ENCODE measurements at places on chromosomes 4 and X.
A peak's percentile ranks its signal among the peaks of the same experiment; 100 is the strongest.

- peak; percentile 61 for DNase-seq
Measured at GRCh38 chr4:112145790-112146501, 692 bp downstream of the FAM241A start.

DNA sequence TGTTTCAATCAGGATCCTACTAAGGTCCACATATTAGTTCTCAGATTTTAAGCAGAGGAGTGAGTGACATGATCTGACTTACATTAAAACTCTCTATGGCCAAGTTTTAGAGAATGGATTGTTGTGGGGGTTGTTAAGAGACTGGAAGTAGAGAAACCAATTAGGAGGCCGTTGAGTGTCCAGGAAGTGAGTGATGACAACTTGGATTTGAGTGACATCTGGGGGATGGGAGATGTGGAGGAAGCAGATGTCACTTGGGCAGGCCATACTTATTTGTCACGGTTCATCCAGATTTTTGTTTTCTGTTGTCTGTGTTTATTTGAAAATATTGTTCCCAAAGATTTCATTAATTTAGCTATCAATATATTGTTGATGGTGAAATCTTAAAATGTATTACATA, 28.3 kb downstream of the ADD1 start:
- no peak for DNase-seq

DNA sequence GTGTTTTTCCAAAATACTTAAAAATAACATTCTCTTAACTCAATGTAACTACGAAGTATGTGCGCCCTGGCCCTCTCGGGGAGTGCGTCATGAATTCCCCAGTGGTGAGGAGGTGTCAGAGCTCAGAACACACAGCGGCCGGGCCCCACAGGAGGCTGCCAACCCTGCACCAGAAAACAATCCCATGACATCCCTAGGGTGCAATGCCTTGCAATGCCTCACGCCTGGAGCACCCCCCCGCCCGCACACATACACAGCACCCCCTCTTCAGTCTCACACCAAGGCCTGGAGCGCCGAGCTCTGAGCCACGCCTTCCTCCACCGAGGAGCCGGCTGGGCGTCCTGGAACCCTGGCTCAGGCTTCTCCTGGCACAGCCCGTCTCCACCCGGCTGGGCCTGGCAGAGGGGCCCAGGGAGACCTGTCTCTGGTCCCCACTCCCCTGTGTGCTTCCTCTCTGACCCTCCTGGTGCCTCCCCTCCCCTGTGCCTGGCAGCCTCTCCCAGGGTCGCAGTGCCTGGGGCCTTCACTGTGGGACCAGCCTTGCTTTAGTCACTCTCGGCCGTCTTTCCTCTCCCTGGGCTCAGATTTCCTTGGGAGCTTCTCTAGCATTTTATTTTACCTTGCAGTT, 108.2 kb upstream of the ADRA2C start:
- DNase-seq: no peak

- DNase-seq: no peak
Measured at GRCh38 chrX:132181364-132181763, 37.9 kb downstream of the RAP2C start.

DNA sequence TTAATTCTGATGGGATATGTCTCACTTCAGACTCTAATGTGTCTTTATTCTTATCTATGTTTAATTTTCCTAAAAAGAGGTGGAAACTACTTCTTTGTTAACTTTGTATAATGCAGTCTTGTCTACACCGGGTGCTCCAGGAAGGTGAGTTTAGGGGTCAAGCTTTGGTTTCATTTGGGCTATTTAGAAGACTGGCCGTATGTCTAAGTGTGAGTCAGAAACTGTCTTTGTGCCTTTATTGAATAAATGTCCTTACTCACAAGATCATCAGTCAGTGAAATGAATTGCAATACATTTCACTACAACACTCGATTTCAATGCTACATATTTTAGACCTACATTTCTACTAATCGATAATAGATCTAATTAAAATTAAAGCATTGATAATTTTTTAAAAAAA, 56.2 kb downstream of the PROM1 start:
- DNase-seq: no peak

- no peak for DNase-seq
Measured at GRCh38 chr4:40448875-40449274, 113.7 kb downstream of the CHRNA9 start.

- DNase-seq: no peak
Measured at GRCh38 chrX:153475271-153475670, 4.9 kb upstream of the HAUS7 start.

- no peak for DNase-seq
Measured at GRCh38 chrX:137198040-137198439, 164.2 kb upstream of the GPR101 start.

- DNase-seq: no peak
Measured at GRCh38 chr4:150039274-150040127, 38.7 kb upstream of the DCLK2 start.

DNA sequence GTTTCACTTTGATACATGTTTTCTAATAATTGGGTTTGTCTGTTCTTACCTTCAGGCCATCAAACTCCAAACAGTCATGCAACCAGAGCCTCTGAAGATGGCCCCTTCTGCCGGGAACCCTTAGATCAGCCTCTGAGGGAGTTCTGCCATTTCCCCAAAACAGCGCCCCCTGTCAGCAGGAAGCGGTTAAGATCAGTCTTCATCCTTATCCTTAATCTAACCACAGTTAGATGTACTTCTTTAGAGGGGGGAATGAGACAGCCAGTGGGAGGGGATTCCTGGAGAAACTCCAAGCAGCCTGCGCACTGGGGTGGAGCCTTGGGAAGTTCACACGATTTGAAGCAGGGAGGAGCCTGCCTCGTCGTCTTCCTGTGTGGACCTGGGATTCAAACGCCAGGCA, 185.4 kb downstream of the INPP4B start:
- DNase-seq: no peak

DNA sequence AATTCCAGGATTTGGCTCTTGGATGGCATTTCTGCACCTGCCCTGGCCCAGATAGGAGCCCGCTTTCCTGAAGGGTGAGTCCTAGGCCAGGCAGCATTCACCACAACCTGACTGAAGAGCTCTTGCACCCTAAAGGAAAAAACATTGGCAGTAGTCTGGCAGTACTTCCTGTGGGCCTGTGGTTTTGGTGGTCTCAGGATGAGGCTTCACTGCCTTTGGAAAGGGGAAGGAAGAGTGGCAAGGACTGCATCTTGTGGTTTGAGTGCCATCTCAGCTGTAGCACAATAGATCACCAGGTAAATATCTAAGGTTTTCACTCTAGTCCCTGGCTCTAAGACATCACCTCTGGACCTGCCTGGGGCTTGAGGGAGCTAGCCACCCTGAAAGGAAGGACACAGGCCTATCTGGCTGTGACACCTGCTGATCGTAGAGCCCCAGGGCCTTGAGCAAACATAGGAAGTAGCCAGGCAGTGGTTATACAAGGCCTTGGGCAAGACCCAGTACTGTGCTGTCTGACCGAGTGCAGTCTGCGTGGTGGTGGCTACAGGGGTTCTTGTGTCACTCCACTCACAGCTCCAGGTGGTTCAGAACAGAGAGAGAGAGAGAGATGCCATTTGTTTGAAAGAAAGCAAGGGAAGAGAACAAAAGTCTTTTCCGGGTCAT, 28.5 kb upstream of the PRRG1 start:
- DNase-seq: peak; percentile 27

GRCh38 chrX:71493111-71493613, 39.7 kb upstream of the OGT start:
- no peak for DNase-seq

DNA sequence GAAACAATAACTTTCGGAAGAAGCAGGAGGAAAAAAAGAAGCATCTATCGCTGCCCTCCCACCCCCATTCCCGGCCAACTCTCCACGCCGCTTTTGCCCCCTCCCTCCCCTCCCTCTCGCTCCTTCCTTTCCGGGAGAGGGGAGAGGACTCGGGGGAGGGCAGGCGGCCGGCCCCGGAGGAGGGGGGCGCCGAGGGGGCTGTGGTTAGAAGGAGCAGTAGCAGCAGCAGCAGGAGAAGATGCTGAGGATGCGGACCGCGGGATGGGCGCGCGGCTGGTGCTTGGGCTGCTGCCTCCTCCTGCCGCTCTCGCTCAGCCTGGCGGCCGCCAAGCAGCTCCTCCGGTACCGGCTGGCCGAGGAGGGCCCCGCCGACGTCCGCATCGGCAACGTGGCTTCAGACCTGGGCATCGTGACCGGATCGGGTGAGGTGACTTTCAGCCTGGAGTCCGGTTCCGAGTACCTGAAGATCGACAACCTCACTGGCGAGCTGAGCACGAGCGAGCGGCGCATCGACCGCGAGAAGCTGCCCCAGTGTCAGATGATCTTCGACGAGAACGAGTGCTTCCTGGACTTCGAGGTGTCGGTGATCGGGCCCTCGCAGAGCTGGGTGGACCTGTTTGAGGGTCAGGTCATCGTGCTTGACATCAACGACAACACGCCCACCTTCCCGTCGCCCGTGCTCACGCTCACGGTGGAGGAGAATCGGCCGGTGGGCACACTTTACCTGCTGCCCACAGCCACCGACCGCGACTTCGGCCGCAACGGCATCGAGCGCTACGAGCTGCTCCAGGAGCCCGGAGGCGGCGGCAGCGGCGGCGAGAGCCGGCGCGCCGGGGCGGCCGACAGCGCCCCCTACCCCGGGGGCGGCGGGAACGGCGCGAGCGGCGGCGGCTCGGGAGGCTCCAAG, 1.3 kb downstream of the PCDH7 start:
- no peak for DNase-seq

DNA sequence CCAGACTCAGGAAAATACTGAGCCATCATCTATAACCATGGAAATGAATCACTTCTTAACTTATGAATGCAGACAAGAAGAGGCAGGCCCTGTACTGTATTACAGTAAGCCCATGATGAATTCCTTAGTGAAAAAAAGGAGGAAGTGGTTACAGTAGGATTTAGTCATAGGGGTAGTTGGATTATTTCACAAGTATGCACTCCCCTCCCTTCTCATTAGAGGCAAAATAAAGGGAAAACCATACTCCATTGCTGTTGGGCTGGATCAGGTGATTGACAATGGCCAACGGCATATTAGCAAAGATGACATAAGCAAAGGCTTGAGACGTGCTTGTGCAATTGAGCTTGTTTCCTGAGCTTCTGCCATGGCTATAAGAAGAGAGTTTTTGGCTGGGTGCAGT, 181.1 kb upstream of the PRPS2 start:
- DNase-seq: no peak

GRCh38 chr4:18021470-18021719, 160 bp downstream of the LCORL start:
- DNase-seq: no peak

GRCh38 chr4:38678078-38678477, 14.1 kb downstream of the KLF3 start:
- DNase-seq: no peak

GRCh38 chr4:27278615-27279375, 418.2 kb downstream of the STIM2 start:
- DNase-seq: no peak

DNA sequence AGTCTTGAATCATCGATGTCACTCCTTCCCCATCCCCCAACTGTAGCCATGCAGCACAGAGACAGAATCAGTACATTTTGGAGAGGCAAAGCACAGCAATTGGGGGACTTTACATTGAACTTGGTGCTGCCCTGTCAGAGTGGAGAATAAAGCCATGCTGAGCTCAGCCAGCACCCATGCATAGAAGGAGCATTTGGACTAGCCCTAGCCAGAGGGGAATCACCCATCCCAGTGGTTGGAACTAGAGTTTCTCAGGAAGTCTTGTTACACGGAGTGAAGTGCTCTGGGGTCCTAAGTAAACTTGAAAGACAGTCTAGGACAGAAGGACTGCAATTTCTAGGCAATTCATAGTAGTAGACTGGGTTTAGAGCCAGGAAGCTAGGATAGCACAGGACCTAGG, 49.6 kb downstream of the STPG2 start:
- no peak for DNase-seq

- no peak for DNase-seq
Measured at GRCh38 chr4:79241846-79242245, 84.0 kb downstream of the NAA11 start.

- no peak for DNase-seq
Measured at GRCh38 chr4:85452058-85452731, 22.8 kb upstream of the ARHGAP24 start.

DNA sequence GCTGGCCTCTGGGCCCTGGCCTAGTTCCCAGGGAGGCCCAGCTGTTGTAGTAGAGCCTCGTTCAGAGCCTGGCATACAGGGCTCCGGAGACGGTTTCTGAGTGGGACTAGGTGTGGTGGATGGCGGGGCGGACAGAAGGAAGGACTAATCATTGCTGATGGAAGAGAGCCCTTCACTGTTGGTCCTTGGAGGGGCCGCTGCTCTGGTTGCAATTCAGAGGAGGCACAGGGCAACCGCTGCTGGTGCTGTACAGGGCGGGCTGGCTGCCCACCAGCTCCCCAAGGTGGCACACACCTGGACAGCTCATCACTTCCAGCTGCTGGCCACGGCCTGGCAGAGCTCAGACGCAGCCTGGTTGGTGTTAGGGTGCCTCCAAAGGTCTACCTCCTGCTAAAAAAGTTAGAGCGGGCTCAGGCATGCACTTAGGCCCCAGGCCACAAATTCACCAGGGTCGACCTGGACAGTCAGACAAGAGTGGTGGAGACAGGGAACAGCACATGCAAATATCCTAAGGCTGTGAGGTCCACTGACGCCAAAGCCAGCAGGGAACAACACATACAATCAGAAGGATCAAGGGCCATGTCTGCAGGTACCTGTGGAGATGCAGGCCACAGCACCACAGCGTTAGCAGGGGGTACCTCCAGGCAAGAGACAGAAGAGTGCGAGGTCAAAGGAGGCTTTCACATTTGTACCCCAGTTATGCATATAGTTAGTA, 7.5 kb upstream of the RNF4 start:
- no peak for DNase-seq

GRCh38 chr4:69910016-69910782, 20.7 kb upstream of the CSN1S1 start:
- no peak for DNase-seq

- no peak for DNase-seq
Measured at GRCh38 chr4:26132858-26133257, 188.0 kb upstream of the RBPJ start.

- no peak for DNase-seq
Measured at GRCh38 chr4:32909736-32910135, 2189.6 kb downstream of the PCDH7 start.

DNA sequence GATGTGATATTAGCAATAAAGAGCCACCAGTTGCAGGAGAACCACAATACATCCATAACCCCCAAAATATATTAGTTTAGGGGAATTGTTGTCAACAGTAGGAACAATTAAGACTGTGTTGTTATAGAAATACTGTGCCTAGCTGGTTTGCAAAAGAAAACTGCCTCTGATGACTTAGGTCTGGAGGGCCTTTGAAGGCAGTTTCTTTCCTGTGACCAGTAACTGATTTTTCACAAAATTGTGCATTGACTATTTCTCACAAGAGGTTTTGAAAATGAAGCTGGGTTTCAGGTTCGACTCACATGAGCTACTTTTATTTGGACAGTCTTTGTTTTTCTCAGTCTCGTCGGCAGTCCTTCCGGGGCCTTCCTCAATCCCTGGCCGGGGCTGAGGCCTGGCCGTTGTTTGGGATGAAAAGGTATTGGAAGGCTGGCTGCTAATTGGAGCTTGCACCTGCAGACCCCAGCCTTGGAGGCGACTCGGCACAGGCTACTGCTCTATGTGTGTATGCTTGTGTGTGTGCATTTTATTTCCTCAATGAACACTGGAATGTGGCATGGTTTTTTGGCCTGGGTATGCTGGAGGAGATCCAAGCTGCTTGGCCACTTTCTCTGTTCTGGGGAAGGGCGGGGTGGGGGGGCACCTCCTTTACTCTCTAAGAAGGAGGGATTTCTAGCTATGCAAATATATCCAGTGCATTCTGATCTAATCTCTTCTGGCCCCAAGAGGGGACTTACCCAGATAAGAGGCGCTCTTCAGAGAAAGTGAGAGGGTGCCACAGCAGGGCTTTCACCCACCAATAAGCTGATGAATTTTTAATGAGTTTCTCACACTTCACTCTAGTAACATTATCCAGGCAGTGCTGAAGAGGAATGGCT, 49.5 kb upstream of the LNX1 start:
- no peak for DNase-seq

GRCh38 chr4:163217505-163217904, 50.8 kb upstream of the NAF1 start:
- no peak for DNase-seq
